ENCODE measurements at places on chromosomes 5 and 9. TPM values are rescaled to one million over a fixed set of nuclear protein-coding genes. Genes with fewer than 3 reads are reported as not detected.

DNA sequence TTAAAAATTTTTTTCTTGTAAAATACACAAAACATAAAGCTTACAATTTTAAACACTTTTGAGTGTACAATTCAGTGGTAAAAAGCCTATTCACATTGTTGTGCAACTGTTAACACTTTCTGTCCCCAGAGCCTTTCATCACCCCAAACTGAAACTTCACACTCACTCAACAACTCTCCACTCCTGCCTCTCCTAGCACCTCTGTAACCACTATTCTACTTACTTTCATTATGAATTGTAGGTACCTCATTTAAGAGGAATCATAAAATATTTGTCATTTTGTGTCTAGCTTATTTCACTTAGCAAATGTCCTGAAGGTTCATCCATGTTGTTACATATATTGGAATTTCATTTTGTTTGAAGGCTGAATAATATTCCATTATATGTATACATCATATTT, 4.3 kb upstream of the ZNF510 start:
- DNase-seq: no peak

- no peak for DNase-seq
Measured at GRCh38 chr5:173655196-173655797, 38.8 kb upstream of the BOD1 start.

- no peak for DNase-seq
Measured at GRCh38 chr9:87813119-87813463, 69.6 kb upstream of the SPATA31E1 start.

GRCh38 chr9:87599901-87600610, 102.4 kb downstream of the DAPK1 start:
- peak; percentile 94 for DNase-seq

- DNase-seq: no peak
Measured at GRCh38 chr5:50547303-50547702, 106.2 kb upstream of the EMB start.

DNA sequence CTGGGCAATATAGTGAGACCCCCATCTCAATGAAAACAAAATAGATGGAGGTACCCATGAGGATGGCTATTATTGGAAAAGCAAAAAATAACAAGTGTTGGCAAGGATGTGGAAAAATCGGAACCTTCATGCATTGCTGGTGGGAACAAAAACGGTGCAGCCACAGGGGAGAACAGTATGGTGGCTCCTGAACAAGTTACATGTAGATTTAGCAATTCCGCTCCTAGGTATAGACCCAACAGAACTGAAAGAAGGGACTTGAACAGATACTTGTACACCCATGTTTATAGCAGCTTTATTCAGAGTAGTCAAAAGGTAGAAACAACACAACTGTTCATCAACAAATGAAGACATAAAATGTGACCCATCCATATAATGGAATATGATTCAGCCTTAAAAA, 43.0 kb downstream of the NTNG2 start:
- DNase-seq: no peak

The OR1J2 gene
- not detected for total RNA-seq

The IL5 gene
- total RNA-seq: not detected

The CORO2A gene
- 2.2 TPM for total RNA-seq

Data from IMR-90 (cell line).